Natural killer cell (primary cell): ENCODE measurements at places on chromosomes 12 and 14.

DNA sequence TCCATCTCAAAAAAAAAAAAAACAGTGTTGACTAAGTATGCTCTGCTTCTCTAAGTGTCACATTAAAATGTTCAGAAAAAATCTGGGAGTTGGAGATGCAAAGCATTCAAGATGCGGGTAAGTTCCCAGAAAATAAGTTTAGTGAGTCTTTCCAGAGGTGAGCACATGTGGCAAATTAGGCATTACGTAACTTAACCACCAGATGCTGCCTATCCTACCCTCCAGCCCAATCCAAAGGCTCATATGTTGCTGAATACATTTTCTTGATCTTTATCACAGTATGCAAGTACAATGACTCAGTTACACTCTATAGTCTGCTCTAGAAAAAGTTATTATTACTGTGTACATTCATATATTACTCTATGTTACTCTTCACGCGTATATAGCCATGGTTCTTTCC is 3.6 kb downstream of the SLC2A14 start:
- H3K4me3 ChIP-seq = no peak overlapping the region
- no peak overlapping the region for H3K27ac ChIP-seq
- DNase-seq = no peak
- no peaks in the 10 kb centered on the region for H3K36me3 ChIP-seq

GRCh38 chr12:4154672-4155225 is 118.8 kb upstream of the CCND2 start:
- H3K27ac ChIP-seq = no peak overlapping the region
- H3K4me1 ChIP-seq = peaks cover 42% of the 10 kb centered on the region
- H3K27me3 ChIP-seq = no peaks in the 10 kb centered on the region
- DNase-seq = no peak
- H3K4me3 ChIP-seq = no peak overlapping the region

DNA sequence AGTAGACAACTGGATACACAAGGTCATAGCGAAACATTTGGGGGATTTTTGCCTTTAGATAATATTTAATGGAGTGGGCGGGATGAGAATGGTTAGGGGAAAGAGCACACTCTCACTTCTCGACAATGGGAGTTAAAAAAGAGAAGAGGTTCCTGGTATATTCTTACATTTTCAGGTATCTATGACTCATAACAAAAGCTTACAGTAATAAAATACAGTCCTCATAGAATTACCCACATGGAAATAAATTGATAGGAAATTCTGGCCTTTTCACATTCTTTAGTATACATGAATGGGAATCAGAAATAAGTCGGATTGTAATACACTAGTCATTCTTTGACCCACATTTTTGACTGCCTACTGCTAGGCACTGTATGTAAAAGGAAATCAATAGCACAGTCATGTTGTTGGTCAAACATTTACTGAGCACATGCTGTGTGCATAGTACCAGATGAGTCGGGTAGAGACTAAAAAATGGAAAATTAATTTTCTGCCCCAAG is 8.2 kb upstream of the CRADD start:
- no peaks in the 10 kb centered on the region for H3K4me1 ChIP-seq
- no peaks in the 10 kb centered on the region for H3K36me3 ChIP-seq
- no peak overlapping the region for H3K4me3 ChIP-seq

- no peak overlapping the region for H3K27ac ChIP-seq
- no peaks in the 10 kb centered on the region for H3K36me3 ChIP-seq
- no peaks in the 10 kb centered on the region for H3K4me1 ChIP-seq
- DNase-seq = no peak
- H3K27me3 ChIP-seq = no peaks in the 10 kb centered on the region
- no peak overlapping the region for H3K4me3 ChIP-seq
Measured at GRCh38 chr12:45660330-45660729, 69.2 kb upstream of the ARID2 start.

DNA sequence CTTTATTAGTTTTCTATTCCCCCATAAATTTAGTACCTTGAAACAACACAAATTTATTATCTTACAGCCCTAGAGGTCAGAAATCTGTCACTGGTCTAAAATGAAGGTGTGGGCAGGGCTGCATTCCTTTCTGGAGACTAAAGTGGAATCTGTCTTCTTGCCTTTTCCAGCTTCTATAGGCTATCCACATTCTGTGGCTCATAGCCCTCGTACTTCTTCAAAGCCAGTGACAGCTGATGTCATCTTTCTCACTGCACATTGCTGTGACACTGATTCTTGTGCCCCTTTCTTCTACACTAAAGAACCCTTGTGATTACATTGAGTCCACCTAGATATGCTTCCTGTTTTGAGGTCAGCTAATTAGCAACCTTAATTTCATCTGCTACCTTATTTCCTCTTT is 23.2 kb upstream of the DCN start:
- H3K27me3 ChIP-seq = no peaks in the 10 kb centered on the region
- H3K4me1 ChIP-seq = no peaks in the 10 kb centered on the region
- H3K36me3 ChIP-seq = no peaks in the 10 kb centered on the region
- no peak overlapping the region for H3K27ac ChIP-seq
- no peak for DNase-seq

GRCh38 chr14:72888192-72888591 is 5.7 kb downstream of the DPF3 start:
- peaks cover 31% of the 10 kb centered on the region for H3K4me1 ChIP-seq
- no peak for DNase-seq
- H3K27me3 ChIP-seq = peaks cover 15% of the 10 kb centered on the region
- no peaks in the 10 kb centered on the region for H3K36me3 ChIP-seq

- no peak overlapping the region for H3K27ac ChIP-seq
- H3K4me3 ChIP-seq = no peak overlapping the region
- no peaks in the 10 kb centered on the region for H3K4me1 ChIP-seq
- H3K36me3 ChIP-seq = no peaks in the 10 kb centered on the region
- H3K27me3 ChIP-seq = no peaks in the 10 kb centered on the region
- no peak for DNase-seq
Measured at GRCh38 chr12:92952394-92952793, 23.3 kb upstream of the EEA1 start.

- no peak overlapping the region for H3K27ac ChIP-seq
- no peak overlapping the region for H3K4me3 ChIP-seq
- no peaks in the 10 kb centered on the region for H3K27me3 ChIP-seq
- no peaks in the 10 kb centered on the region for H3K4me1 ChIP-seq
- no peaks in the 10 kb centered on the region for H3K36me3 ChIP-seq
Measured at GRCh38 chr14:73809391-73809790, 42.2 kb upstream of the PTGR2 start.

GRCh38 chr12:65307169-65307501 is 28.7 kb downstream of the MSRB3 start:
- no peak overlapping the region for H3K4me3 ChIP-seq
- DNase-seq = no peak
- no peaks in the 10 kb centered on the region for H3K27me3 ChIP-seq

GRCh38 chr14:34994668-34995067 is 11.9 kb downstream of the SRP54 start:
- no peaks in the 10 kb centered on the region for H3K4me1 ChIP-seq
- peaks cover 18% of the 10 kb centered on the region for H3K36me3 ChIP-seq
- no peak overlapping the region for H3K27ac ChIP-seq
- no peak for DNase-seq
- no peak overlapping the region for H3K4me3 ChIP-seq

DNA sequence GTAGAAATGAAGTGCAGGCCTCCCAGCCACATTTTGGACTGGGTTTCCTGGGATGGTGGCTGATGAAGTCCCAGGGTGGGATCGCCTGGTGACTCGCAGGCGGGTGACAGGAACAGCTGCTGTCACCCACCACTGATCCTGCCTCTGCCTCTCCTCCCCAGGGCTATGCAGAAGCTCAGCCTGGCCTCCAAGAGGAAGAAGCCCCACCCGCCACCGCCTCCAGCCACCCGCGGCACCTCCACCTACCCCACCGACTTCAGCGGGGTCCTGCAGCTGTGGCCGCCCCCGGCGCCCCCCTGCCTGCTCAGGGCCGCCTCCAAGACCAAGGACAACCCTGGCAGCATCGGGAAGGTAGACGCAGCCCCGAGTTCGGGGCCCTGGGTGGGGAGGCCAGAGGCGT is 28.3 kb downstream of the KIF26A start:
- no peaks in the 10 kb centered on the region for H3K27me3 ChIP-seq
- H3K4me1 ChIP-seq = no peaks in the 10 kb centered on the region
- H3K36me3 ChIP-seq = no peaks in the 10 kb centered on the region
- DNase-seq = no peak

GRCh38 chr12:108561852-108562347 is 496 bp upstream of the ISCU start:
- H3K36me3 ChIP-seq = peaks cover 28% of the 10 kb centered on the region
- no peaks in the 10 kb centered on the region for H3K27me3 ChIP-seq
- peak overlapping the region; percentile 92 for H3K27ac ChIP-seq
- peak overlapping the region; percentile 75 for H3K4me3 ChIP-seq
- DNase-seq = no peak

GRCh38 chr14:103223818-103224352 is 100.6 kb downstream of the TNFAIP2 start:
- H3K27me3 ChIP-seq = peaks cover 3% of the 10 kb centered on the region
- DNase-seq = no peak
- no peaks in the 10 kb centered on the region for H3K4me1 ChIP-seq
- no peaks in the 10 kb centered on the region for H3K36me3 ChIP-seq

- H3K27ac ChIP-seq = no peak overlapping the region
- no peaks in the 10 kb centered on the region for H3K4me1 ChIP-seq
- H3K36me3 ChIP-seq = peaks cover 38% of the 10 kb centered on the region
- H3K27me3 ChIP-seq = no peaks in the 10 kb centered on the region
- no peak for DNase-seq
Measured at GRCh38 chr12:124359671-124360581, 65.0 kb downstream of the RFLNA start.

GRCh38 chr14:38835874-38836273 is 267.2 kb downstream of the SEC23A start:
- DNase-seq = no peak
- H3K36me3 ChIP-seq = no peaks in the 10 kb centered on the region
- no peak overlapping the region for H3K4me3 ChIP-seq
- H3K27ac ChIP-seq = no peak overlapping the region
- H3K4me1 ChIP-seq = no peaks in the 10 kb centered on the region

GRCh38 chr12:70078161-70078560 is 165.1 kb upstream of the CNOT2 start:
- H3K27me3 ChIP-seq = no peaks in the 10 kb centered on the region
- H3K36me3 ChIP-seq = no peaks in the 10 kb centered on the region
- no peak overlapping the region for H3K4me3 ChIP-seq
- H3K27ac ChIP-seq = no peak overlapping the region
- DNase-seq = no peak
- no peaks in the 10 kb centered on the region for H3K4me1 ChIP-seq

DNA sequence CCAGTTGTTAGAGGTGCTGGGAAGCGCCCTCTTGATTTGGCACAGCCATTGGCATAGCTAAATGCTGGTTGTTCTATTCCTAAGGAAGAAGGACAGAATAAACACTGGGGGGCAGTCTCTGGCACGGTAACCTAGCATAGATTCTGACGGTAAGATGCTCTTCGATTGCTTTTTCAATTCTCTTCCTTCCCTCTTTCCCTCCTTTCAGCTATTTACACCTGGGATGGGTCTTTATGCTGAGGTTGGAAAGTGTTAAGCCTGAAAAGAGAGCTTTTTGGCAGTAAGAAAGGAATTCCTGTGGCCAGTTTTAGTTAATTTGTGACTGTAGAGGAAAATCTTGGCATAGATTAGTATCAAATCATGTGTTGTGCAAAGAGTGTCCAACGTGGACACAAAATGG is 162.8 kb downstream of the SNAPC1 start:
- H3K4me1 ChIP-seq = no peaks in the 10 kb centered on the region
- H3K27ac ChIP-seq = no peak overlapping the region
- peak; percentile 51 for DNase-seq
- H3K36me3 ChIP-seq = no peaks in the 10 kb centered on the region

- H3K4me1 ChIP-seq = peaks cover 5% of the 10 kb centered on the region
- no peak overlapping the region for H3K27ac ChIP-seq
- DNase-seq = no peak
- H3K27me3 ChIP-seq = no peaks in the 10 kb centered on the region
- H3K4me3 ChIP-seq = no peak overlapping the region
Measured at GRCh38 chr12:3977621-3978020, 104.4 kb upstream of the PARP11 start.

DNA sequence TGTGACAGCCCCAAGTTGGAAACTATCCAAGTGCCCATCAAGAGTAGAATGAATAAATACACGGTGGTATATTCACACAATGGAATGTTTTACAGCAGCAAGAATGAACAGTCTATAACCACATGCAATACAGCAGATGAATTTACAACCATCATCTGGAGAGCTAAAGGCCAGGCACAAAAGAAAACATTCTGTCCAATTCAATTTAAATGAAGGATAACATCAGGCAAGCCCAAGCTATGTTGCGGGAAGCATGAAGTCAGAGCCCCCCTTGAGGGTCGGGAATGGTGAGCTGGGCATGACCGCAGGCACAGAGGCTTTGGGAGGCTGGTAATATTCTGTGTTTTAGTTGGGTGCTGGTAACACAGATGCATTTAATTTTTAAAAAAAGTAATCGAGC is 76.0 kb downstream of the SYNE3 start:
- no peaks in the 10 kb centered on the region for H3K4me1 ChIP-seq
- DNase-seq = no peak
- H3K36me3 ChIP-seq = peaks cover 33% of the 10 kb centered on the region
- H3K27me3 ChIP-seq = no peaks in the 10 kb centered on the region
- no peak overlapping the region for H3K4me3 ChIP-seq

DNA sequence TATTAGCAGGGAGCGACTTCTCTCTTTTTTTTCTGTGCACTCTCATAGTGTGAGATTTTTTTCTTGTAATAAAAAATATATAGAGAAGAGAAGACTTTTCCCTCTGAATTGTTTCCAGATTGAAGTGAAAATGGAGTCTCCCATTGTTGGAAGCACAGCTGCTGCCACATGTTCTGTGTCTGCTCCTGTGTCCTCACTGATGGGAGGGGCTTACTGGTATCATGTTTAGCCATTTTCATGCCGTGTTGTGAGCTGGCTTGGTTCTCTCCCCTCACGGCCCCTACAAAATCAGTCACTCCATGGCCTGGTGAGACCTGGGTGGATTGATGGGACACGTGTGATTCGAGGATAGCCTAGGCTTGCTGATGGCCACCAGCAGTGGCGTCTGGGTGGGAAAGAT is 379.7 kb upstream of the DDHD1 start:
- H3K36me3 ChIP-seq = no peaks in the 10 kb centered on the region
- H3K4me3 ChIP-seq = no peak overlapping the region
- H3K27me3 ChIP-seq = no peaks in the 10 kb centered on the region
- H3K27ac ChIP-seq = no peak overlapping the region

GRCh38 chr14:101072531-101072930 is 169.0 kb upstream of the RTL1 start:
- H3K36me3 ChIP-seq = no peaks in the 10 kb centered on the region
- no peak overlapping the region for H3K4me3 ChIP-seq
- DNase-seq = no peak
- peaks cover 8% of the 10 kb centered on the region for H3K27me3 ChIP-seq
